ENCODE measurements at places on chromosomes 4 and X. TPM values are rescaled to one million over a fixed set of nuclear protein-coding genes. Genes with fewer than 3 reads are reported as not detected.

PRDM5 gene
- 0.26 TPM for total RNA-seq

TAF7L gene
- total RNA-seq = not detected

TMSB15A gene
- 0.84 TPM for total RNA-seq

APBB2 gene
- total RNA-seq = 0.18 TPM

GPR119 gene
- not detected for total RNA-seq

CD99L2 gene
- 20.3 TPM for total RNA-seq

L1CAM gene
- total RNA-seq = 0.55 TPM

EDA gene
- 15.1 TPM for total RNA-seq

Data from activated naive CD4-positive, alpha-beta T cell treated with anti-CD3 and anti-CD28 coated beads, Interleukin-2, amount 10 ng/mL, durations not matched to agents 5 hours and 36 hours (primary cell).